Stimulated activated CD8-positive, alpha-beta memory T cell treated with anti-CD3 and anti-CD28 coated beads, Interleukin-7, amount 100 ng/mL, for 1 hour (primary cell): ENCODE measurements at places on chromosomes 11 and 22.
A peak's percentile ranks its signal among the peaks of the same experiment; 100 is the strongest.

GRCh38 chr22:50209893-50210292, 9.1 kb downstream of the SELENOO start:
- DNase-seq: peak; percentile 50

DNA sequence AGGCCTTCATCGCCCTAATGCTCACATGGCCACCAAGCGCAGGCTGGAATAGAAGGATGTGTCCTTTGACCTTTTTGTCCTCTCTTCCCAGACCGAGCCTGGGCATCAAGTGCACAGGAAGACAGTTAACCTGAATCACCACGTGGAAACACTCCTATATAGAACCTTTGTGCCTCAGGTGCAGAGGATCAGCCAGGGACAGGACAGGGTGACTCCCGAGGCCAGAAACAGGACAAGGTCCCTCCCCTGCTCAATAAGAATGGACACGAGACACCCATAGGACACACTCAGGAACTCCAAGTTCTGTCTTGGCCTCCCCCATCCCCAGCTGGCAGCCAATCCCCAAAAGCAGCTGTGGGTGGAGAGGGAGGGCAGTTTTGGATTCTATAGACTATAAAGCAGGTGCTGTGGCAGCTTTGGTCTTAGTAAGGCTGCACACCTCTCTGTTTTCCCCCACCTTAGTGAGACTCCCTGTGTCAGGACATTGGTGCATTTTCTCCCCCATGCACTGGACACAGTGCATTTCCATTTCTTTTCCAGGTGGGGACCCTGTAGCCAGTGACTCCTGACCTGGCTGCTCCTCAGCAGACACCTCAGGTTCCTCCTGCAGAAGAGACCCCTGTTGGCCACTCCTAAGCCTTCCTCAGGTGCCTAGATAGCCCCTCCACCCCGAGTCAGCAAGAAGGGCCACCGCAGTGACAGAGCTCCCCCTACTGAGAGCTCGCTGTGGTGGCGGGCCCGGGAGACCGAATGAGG, 43.6 kb upstream of the POU2AF1 start:
- DNase-seq: no peak

GRCh38 chr11:64741375-64742086, 2.4 kb downstream of the RASGRP2 start:
- DNase-seq: no peak

- DNase-seq: no peak
Measured at GRCh38 chr11:127804747-127805400, 782.5 kb downstream of the ETS1 start.
